ENCODE measurements at places on chromosomes 6 and 20. TPM values are rescaled to one million over a fixed set of nuclear protein-coding genes. Genes with fewer than 3 reads are reported as not detected.

- DNase-seq, result no peak
These were observed 117.9 kb upstream of the THBS2 start for GRCh38 chr6:169371344-169372127.

GRCh38 chr20:34997131-34997561 is 41.5 kb downstream of the MYH7B start:
- DNase-seq, result peak; percentile 75

The ARMH2 gene
- not detected for total RNA-seq

DNA sequence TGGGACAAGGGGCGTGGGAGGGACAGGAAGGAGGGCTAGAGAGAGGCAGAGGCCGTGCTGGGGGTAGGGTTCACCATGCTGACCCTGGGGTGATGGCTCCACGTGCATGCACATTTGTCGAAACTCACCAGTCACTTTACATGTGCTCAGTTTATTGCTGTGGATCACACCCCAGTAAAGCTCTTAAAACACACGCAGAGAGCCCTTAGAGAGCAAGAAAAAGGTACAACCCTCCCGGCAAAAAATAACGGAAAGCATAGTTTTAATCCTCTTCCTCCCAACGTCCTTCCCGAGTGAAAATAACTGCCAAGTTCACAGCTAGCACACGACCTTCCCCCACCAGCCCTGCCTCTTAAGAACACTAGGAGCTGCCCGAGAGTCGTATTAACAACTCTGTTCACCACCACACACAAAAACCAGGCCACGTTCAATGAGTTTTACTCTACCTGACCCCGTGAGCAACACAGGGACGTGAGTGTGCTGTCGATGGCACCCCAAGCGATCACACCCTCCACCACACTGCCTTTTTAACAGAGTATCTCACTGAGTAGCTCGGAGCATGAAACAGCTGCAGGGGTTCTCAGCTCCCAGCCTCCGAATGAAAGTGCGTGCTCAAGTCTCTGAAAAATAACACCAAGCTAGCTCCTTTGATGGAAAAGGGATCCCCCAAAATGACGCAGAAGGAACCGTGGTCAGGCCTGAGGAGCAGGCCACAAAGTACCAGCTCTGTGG is 39.7 kb downstream of the TAF4 start:
- no peak for DNase-seq

The RGL2 gene
- 45.7 TPM for total RNA-seq

GRCh38 chr6:149354009-149354408 is 36.5 kb downstream of the TAB2 start:
- no peak for DNase-seq

The DUSP15 gene
- total RNA-seq, result 5.1 TPM

The IRF4 gene
- not detected for total RNA-seq

The LRP11 gene
- total RNA-seq, result 68.5 TPM

GRCh38 chr6:151160929-151161757 is 78.6 kb upstream of the AKAP12 start:
- no peak for DNase-seq

- DNase-seq, result no peak
These were observed 24.4 kb downstream of the MARCKS start for GRCh38 chr6:113881478-113881980.

The TPBG gene
- total RNA-seq, result 10.3 TPM

The STK38 gene
- total RNA-seq, result 15.0 TPM

GRCh38 chr20:51800060-51800871 is 2.1 kb downstream of the SALL4 start:
- DNase-seq, result no peak

The CRISP2 gene
- not detected for total RNA-seq

GRCh38 chr6:76592566-76592965 is 520.1 kb upstream of the IMPG1 start:
- DNase-seq, result no peak

- no peak for DNase-seq
These were observed 272.0 kb downstream of the ARID1B start for GRCh38 chr6:157049133-157049532.

DNA sequence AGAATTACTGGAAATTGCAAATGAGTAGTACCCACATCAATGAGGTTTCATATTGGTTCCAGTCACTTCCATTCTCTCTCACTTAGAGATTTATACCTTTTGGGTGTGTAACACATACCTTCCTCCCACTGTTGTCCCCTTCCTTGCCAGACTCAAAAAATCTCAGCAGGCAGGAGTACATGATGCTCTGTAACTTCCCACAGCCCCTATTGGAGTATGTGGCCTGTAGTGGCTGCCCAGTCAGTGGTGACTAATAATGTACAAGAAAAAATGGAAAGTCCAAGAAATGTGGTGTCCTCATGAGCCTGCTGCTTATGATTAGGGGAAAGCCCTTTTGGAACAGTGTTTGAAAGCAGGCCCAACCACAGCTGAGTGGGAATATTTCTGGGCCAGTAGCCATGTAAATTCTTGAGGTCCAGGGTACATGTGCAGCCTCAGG is 312.0 kb downstream of the ZFAND3 start:
- no peak for DNase-seq

- no peak for DNase-seq
These were observed 619.1 kb upstream of the FLRT3 start for GRCh38 chr20:14956538-14956937.

The KCNB1 gene
- 123 TPM for total RNA-seq

Measured in dorsolateral prefrontal cortex (tissue), 122 donors.